ENCODE measurements at places on chromosomes 2 and 18.

DNA sequence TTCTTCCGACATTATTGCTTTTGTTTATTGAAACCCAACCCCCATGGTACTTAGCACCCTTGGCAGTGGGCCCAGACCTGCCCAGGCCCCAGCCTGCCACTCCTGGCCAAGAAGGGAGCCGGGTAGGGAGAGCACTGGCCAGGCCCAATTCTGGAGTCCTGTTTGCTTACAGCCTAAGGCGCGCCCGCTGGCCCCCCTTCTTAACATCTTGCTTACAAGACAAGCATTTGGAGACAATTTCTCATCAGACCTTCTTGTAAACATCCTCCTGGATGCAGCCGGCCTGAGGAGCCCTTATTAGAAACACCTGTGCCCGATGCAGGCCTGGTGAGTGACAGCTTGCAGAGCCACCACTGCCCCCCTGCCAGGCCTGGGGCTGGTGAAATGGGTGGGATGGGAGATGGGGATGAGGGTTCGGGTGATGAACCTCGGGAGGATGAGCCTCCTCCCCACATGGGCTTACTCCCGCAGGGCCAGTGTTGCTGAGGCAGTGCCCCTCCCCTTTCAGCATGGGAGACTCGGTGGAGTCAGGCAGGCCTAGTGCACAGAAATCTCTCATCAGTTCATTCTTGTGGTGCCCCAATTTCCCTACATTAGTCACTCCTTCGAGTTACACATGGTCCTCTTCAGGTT is 217.5 kb downstream of the CYP26B1 start:
- no peak for DNase-seq

DNA sequence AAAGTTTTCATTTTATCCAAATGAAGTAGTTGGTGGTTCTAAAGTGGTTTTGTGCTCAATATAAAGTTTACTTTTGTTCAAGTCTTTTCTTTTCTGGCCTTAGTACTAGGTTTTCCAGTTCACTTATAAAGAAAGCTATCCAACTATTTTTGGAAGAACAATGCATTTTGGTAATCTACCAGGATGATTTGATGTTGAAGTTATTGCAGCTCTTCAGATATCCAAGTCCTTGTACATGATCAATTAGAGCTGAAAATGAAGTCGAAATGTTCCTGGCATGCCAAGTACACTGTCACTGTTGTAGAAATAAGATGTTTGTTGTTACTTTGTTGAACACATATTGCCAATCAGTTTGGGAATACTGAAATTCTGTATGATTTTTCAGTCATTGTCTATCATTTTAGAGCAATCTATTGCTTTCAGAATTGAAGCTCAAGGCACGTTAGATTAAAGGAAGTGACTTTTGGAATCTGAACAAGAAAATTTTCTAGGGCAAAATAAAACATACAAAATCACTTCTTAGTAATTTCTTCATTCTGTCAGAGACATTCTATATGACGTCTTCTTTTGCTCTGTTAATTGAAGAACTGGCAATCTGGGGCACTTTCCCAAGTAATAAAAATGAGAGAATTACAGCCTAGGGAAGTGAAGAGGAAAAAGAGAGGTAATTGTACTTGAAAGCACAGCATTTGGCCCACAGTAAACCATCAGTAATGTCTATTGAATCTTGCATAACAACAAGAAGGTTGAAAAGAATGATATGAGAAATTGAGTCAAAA is 232.3 kb downstream of the MREG start:
- DNase-seq, result no peak

DNA sequence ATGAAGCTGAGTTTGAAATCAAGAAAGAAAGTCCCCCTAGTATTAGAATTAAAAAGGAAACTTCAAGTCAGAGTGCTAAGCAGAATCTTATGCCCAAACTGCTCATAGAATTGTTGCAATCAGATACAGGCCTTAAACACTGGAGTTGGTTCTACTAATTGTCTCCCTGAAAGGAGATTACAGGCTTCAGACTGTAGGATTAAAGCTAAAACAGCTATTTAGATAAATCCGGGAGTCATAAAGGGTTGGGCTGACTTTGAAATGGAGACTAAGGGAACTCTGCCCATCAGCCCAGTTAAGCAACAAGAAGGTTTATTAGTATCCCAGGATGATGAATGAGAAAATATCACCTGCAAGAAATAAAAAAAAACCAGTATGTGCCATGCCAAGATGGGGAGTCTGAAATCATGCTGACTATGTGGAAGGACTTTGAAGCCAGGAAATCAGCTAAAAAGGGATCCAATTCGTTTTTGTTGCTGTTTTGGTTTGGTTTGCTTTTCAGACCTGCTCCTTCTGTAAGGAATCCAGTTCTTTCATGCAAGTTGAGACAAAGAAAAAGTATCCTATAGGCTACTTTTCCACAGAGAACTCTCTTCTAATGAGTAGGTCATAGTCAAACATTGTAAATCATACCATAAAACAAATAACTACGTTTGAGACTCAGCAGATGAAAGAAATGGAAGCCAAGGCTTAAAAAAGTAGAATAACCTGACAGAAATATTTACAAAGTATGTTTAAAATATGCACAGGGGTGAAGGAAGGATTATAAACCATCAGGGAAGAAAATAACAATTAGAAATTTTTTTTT is 37.6 kb upstream of the MSTN start:
- DNase-seq, result no peak

DNA sequence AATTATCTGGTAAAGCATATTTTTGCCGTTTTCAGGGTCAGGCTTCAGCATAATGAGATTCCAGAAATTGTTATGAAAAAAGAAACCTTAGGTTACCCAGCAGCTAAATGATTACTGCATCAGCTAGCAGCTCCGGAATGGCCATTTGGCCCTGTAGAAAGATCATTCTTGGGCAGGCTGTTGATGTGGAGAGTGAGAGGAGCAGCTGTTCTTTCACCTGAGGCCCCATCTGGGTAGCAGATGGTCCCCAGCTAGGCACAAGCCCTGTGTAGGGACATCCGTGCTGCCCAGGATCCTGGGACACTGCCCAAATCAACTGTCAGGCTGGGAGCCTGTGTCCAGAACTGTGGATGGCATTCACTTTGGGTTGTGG is 61.8 kb downstream of the NEDD4L start:
- no peak for DNase-seq

DNA sequence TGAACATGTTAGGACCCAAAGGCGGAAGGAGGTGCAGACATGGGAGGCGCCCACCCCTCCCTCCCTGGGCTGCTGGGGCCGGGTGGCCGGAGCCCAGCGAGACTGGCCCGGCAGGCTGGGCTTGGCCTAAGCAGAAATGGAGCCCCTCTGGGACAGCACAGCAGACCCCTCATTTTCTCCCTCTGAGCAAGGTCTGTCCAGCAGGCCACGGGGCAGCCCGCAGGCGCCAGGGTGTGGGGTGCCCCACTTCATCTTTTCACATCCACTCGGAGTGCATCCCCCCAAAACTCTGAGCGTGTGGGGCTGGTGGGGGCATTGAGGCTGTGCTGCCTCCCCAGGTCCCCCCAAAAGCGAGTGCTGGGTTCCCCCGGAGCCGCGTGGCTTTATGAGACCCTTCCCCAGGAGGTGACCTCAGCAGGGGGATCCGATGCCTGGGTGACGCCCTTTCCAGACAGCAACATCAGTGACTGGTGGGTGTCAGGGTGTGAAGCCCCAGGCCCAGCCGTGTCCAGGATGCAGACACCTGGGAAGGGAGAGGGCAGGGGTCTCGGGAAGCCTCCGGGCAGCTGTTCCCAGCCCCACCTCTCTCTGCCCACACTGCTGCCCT is 36.7 kb upstream of the GPC1 start:
- no peak for DNase-seq

- DNase-seq, result no peak
Observed at GRCh38 chr2:213119061-213119809, 32.2 kb downstream of the IKZF2 start.

GRCh38 chr2:2704428-2705090 is 373.5 kb upstream of the MYT1L start:
- no peak for DNase-seq

DNA sequence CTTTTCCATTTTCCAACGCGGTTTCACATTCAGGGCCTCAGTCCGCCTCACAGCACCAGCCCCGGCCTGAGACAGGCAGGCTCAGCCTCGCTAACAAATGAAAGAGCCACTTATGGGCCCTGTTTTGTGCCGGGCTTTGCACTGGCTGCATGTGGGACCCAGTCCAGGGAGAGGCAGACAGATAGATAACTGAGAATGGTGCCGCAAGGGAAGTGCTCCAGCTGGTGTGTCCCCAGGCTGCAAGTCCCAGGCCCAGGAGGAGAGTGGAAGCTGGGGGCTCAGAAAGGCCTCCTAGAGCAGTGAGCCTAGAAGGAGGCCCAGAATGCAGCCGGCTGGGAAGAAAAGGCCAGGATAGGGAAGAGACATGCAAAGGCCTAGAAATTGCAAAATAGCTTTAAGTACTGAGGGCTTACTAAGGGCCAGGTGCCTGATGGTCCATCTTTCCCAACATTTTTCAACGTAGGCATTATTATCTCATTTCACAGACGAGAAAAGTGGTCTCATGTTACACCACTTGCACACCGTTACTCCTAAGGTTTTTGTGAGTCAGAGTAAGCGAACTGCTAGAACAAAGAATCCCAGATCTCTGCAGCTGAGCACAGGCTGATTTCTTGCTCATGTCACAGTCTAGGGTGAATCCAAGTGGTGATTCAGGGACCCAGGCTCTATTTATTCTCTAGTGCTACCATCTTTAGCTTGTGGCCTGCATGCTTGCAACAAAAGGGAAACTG is 26.0 kb downstream of the ADRA2B start:
- DNase-seq, result no peak

DNA sequence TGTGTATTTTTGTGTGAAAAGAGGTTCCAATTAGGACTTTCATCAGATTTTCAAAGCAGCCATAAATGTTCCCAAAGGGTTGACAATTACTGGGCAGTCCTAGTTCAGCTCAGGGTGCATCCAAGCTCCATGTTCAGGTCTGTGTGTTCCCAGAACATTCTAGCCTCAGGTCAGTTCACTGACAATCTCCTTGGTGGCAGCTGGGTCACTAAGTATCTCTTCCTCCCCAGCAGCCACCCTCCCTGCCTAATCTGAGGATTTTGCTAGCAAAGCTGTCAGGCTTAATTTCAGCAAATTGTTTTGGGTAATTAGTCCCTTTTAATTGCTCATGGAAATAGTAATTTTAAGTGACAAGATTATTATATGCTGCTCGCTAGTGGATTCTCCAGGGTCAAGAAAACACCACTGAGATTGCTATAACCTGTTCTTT is 29.8 kb downstream of the UPP2 start:
- DNase-seq, result no peak

- no peak for DNase-seq
Observed at GRCh38 chr2:197339016-197339415, 28.4 kb upstream of the ANKRD44 start.

DNA sequence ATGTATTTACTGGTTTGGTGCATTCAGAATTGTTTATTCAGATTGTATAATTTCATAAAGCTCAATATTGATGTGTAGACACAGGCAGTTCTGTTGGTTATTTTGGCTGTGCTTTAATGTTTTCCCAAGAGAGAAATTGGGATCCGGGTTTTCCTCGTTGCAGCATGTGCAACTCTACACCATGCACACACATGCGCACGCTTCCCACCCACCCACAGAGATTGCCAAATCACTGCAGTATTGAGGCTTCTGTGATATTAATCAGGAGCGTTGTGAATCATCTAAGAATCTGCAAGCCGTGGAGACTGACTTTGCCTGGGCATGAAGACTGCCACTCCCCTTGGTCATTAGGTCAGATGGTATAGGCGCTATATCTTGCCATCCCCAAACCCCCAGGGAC is 571.5 kb downstream of the SLC4A3 start:
- DNase-seq, result no peak

DNA sequence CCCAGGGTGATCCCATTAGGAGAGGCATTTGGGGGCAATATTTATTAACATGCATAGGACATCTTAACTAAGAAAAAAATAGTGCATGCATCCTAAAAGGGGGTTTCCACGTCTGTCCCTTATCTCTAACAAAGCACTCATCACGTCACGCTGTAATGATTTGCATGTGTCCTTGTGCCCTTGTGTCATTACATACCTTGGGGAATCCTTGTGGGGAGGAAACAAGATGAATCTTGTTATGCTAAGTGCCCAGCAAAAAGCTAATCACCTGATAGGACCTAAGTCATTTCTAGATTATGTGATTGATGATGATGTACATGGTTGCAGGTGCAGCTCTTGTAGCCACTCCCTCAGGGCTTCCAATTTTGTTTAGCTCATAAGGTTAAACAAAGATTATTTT is 250.9 kb downstream of the FBXO15 start:
- DNase-seq, result no peak

GRCh38 chr2:225842939-225843338 is 443.4 kb downstream of the NYAP2 start:
- no peak for DNase-seq

- no peak for DNase-seq
Observed at GRCh38 chr2:137718786-137719185, 245.5 kb upstream of the HNMT start.

GRCh38 chr18:8783335-8783993 is 78.1 kb downstream of the MTCL1 start:
- DNase-seq, result no peak

GRCh38 chr2:237497838-237498186 is 10.8 kb downstream of the MLPH start:
- no peak for DNase-seq

GRCh38 chr2:129872446-129872845 is 107.0 kb upstream of the RAB6C start:
- DNase-seq, result no peak

DNA sequence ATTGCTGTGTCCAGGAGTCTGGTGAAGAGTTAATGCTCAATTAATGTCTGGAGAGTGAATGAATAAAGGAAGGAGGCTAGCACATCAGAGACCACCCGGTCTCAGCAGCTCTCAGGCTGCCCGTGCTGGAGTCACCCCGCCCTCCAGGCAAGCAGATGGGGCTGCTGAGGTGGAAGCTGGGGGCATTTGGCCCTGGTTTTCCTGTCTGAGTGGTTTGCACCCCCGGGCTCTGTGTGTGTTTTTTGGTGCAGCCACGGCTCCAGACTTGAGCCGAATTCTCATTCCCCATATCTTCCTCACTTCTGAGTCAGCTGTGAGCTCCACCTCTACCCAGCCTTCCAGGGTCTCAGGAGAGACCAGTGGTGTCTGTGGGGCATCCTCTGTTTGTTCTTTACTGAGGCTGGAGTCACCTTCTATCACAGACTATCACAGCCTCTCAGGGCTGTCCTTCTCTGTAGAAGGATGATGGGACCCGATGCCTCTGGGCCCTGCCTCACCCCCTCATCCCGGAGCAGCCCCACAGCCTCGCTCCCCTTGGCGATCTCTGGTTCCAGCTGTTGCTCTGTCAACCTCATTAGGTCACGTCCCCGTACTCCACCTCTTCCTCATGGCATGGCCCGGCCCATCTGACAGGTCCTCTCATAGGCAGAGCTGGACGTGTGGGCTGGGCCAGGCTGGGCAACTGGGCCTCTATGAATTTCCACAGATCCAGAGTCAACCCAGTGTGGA is 60.8 kb downstream of the HS1BP3 start:
- no peak for DNase-seq

- no peak for DNase-seq
Observed at GRCh38 chr18:9643549-9643948, 29.2 kb upstream of the PPP4R1 start.

GRCh38 chr2:31401580-31401979 is 13.0 kb downstream of the XDH start:
- DNase-seq, result no peak

- DNase-seq, result no peak
Observed at GRCh38 chr2:56287974-56288373, 104.2 kb downstream of the CCDC85A start.
